ENCODE measurements at places on chromosomes 11 and 22.
A peak's percentile ranks its signal among the peaks of the same experiment; 100 is the strongest.

DNA sequence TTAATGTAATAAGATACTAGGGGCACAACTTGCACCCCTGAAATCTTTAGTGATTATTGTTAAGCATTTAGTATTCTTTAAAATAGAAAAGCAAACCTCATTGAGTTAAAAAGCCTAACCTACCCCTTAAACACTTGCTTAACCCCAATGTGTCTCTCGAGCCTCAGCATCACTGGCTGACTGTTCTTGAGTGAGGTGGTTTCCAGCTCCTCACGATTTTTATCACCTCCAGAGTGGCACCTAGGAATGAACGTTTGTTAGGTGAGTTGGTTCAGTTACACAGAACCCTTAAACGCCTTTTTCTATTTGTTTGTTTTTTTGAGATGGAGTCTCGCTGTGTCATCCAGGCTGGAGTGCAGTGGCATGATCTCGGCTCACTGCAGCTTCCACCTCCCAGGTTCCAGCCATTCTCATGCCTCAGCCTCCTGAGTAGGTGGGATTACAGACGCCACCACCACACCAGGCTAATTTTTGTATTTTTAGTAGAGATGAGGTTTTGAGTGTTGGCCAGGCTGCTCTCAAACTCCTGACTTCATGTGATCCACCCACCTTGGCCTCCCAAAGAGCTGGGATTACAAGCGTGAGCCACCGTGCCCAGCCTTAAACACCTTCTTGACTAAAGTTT, 13.7 kb downstream of the YWHAH start:
- peaks cover 48% of the 10 kb centered on the region for H3K36me3 ChIP-seq
- DNase-seq = no peak

DNA sequence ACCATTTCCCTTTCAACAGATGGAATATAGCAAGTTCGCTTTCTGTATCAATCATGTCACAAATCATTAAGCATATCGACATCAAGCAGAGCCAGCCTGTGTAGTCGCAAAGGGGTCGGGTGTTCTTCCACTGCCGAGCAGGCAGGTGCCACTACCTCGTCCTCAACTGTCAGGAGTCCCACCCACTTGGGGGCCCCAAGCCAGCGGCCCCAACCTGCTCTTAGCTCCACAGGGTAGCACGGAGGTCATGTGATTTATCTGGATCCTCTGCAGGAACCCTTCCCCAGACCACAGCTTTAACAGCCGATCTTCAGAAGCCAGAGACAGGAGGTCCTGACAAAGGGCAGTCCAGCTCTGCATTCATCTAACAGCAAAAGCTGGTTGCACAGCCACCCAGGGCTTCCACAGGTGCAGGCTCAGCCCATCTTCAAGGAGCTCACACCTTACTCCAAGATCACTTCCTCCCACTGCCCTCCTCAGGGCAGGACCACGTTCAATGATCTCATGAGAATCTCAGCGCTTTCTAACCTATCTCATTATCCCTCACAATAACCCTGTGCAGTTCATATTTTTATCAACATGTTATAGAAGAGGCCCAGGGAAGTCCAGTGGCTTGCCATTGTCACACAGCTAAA, 110.2 kb downstream of the TRIM29 start:
- no peak overlapping the region for H3K4me3 ChIP-seq
- no peaks in the 10 kb centered on the region for H3K36me3 ChIP-seq
- no peak for DNase-seq
- H3K27ac ChIP-seq = no peak overlapping the region
- H3K27me3 ChIP-seq = no peaks in the 10 kb centered on the region

DNA sequence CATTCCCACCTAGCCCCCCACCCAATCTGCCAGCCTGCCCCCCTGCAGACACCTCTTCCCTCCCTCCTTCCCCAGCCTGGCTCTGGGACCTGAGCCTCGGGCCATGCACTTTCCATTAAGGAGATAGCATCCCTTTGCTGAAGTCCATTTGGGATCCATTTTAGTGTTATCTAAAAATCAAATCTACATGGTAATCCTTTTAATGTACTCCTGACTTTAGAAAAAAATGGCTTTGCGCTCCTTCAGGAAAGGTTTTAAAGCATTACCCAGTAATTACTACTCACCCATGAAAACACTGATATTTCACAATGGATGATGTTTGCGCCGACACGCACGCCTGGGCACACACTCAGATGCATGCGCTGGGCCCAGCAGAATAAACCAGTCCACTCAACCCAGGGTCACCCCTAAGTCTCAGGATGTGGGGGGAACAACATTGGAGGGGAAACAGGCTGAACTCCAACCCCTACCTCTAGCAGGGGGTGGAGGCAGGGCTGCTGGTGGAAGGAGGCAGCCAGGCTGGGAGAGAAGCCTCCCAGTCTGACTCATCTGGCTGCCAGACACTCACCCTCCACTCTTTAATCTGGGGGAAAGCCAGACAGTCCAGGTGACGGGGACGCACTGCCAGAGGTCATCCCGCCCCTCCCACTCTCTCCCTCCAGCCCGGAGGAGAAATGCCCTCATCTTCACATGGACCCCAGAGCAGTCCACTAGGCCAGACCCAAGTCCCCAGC, 29.8 kb downstream of the LMO1 start:
- no peaks in the 10 kb centered on the region for H3K36me3 ChIP-seq
- DNase-seq = no peak
- no peak overlapping the region for H3K27ac ChIP-seq
- H3K27me3 ChIP-seq = no peaks in the 10 kb centered on the region
- no peak overlapping the region for H3K4me3 ChIP-seq

DNA sequence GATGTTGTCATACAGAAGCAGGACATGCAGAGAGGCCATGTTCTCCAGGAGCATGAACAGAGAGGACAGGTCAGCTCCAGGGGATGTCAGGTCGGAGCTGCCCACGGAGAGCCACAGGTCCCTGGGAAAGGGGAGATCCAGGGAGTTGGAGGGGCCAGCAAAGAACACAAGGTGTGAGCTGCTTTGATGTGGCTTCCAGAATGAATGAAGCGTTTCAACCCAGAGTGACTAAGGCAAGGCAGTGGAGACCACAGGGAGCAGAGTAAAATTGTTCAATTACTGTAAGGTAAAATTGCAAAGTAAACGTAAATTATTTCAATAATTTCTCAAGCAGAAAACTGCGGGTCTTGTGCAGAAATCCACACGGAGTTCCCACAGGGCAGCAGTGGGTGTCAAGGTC, 5.6 kb upstream of the SCGB2A1 start:
- no peak overlapping the region for H3K4me3 ChIP-seq
- H3K36me3 ChIP-seq = no peaks in the 10 kb centered on the region
- H3K27ac ChIP-seq = no peak overlapping the region
- no peak for DNase-seq
- no peaks in the 10 kb centered on the region for H3K4me1 ChIP-seq

- no peak overlapping the region for H3K27ac ChIP-seq
- peak overlapping the region; percentile 21 for H3K4me3 ChIP-seq
- DNase-seq = no peak
- H3K4me1 ChIP-seq = peaks cover 41% of the 10 kb centered on the region
- H3K36me3 ChIP-seq = peaks cover 2% of the 10 kb centered on the region
- peaks cover 73% of the 10 kb centered on the region for H3K27me3 ChIP-seq
Observed at GRCh38 chr11:120244476-120245365, 4.8 kb downstream of the POU2F3 start.

DNA sequence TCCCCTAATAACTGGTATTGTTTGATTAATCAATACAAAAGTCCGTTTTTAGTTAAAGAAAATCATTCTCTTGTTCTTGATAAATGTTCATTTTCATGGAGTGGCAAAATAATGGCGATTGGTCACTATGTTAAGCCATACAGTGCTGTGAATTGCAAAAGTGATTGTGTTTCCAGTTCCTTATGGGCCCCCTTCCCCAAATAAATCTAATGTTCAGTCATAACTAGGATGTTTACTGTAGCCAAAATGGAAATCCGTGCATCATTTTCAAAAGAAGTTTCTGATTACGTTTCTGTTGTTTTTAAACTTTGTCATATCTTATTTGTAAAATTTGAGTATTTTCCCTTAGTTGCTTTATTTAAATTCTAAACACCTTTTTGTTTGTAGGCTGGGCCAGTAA, 845 bp downstream of the RBM7 start:
- peaks cover 32% of the 10 kb centered on the region for H3K36me3 ChIP-seq
- H3K27ac ChIP-seq = peak overlapping the region; percentile 97
- no peak for DNase-seq
- H3K4me1 ChIP-seq = peaks cover 31% of the 10 kb centered on the region
- no peaks in the 10 kb centered on the region for H3K27me3 ChIP-seq
- peak overlapping the region; percentile 90 for H3K4me3 ChIP-seq

- no peak overlapping the region for H3K27ac ChIP-seq
- DNase-seq = no peak
- no peaks in the 10 kb centered on the region for H3K36me3 ChIP-seq
- H3K4me1 ChIP-seq = peaks cover 29% of the 10 kb centered on the region
- peaks cover 5% of the 10 kb centered on the region for H3K27me3 ChIP-seq
Observed at GRCh38 chr22:35634015-35634414, 14.2 kb upstream of the APOL6 start.

GRCh38 chr11:14773755-14774154, 118.3 kb downstream of the CYP2R1 start:
- peak overlapping the region; percentile 11 for H3K27ac ChIP-seq
- no peaks in the 10 kb centered on the region for H3K27me3 ChIP-seq
- no peak overlapping the region for H3K4me3 ChIP-seq
- no peak for DNase-seq

- H3K4me3 ChIP-seq = no peak overlapping the region
- H3K4me1 ChIP-seq = peaks cover 2% of the 10 kb centered on the region
- no peak for DNase-seq
- H3K36me3 ChIP-seq = no peaks in the 10 kb centered on the region
- H3K27ac ChIP-seq = no peak overlapping the region
Observed at GRCh38 chr11:128658502-128658901, 35.4 kb upstream of the FLI1 start.

- DNase-seq = no peak
- H3K27me3 ChIP-seq = no peaks in the 10 kb centered on the region
- H3K4me1 ChIP-seq = no peaks in the 10 kb centered on the region
- H3K27ac ChIP-seq = no peak overlapping the region
Observed at GRCh38 chr22:27997538-27997937, 78.5 kb upstream of the PITPNB start.

- peaks cover 27% of the 10 kb centered on the region for H3K36me3 ChIP-seq
- H3K4me1 ChIP-seq = peaks cover 26% of the 10 kb centered on the region
- no peak overlapping the region for H3K4me3 ChIP-seq
- H3K27me3 ChIP-seq = no peaks in the 10 kb centered on the region
Observed at GRCh38 chr22:20533095-20533878, 25.9 kb downstream of the MED15 start.

DNA sequence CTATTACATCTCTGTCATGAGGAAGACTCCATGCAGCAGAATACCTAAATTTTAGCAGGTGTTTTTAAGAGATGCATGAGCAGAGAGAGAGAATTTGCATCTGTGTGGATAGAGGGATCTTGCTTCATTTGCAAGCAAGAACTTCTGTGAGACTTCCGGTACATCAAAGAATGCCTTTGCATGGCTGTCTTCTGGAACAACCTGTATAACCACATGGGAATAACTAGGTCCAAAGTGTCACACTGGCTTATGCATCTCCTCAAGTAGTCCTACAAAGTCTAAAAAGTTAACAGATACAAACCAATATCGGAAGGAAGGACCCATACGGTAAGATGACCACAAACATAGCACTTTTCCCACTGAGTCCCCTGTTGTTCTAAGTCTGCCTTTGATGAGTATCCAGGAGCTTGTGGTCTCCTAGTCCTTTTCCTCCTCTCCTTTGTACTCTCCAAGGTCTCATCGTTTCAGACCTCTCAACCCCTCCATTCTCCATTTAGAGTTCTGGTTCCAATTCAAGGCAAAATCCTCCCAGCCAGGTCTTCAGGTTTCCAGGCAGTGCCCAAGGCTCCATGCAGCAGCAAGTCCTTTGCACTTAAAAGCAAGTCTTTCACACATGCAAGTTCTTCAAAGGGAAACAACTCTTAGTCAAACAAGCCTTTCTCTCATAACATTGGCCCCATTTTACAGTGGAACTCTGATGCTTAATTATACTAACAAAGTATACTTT, 581.7 kb upstream of the ARHGAP42 start:
- no peaks in the 10 kb centered on the region for H3K4me1 ChIP-seq
- no peaks in the 10 kb centered on the region for H3K36me3 ChIP-seq
- no peak overlapping the region for H3K4me3 ChIP-seq
- DNase-seq = no peak
- no peaks in the 10 kb centered on the region for H3K27me3 ChIP-seq

GRCh38 chr22:40479887-40480538, 109.6 kb downstream of the SGSM3 start:
- H3K4me1 ChIP-seq = peaks cover 23% of the 10 kb centered on the region
- DNase-seq = no peak
- H3K27me3 ChIP-seq = no peaks in the 10 kb centered on the region
- no peak overlapping the region for H3K27ac ChIP-seq
- H3K4me3 ChIP-seq = no peak overlapping the region
- H3K36me3 ChIP-seq = no peaks in the 10 kb centered on the region

DNA sequence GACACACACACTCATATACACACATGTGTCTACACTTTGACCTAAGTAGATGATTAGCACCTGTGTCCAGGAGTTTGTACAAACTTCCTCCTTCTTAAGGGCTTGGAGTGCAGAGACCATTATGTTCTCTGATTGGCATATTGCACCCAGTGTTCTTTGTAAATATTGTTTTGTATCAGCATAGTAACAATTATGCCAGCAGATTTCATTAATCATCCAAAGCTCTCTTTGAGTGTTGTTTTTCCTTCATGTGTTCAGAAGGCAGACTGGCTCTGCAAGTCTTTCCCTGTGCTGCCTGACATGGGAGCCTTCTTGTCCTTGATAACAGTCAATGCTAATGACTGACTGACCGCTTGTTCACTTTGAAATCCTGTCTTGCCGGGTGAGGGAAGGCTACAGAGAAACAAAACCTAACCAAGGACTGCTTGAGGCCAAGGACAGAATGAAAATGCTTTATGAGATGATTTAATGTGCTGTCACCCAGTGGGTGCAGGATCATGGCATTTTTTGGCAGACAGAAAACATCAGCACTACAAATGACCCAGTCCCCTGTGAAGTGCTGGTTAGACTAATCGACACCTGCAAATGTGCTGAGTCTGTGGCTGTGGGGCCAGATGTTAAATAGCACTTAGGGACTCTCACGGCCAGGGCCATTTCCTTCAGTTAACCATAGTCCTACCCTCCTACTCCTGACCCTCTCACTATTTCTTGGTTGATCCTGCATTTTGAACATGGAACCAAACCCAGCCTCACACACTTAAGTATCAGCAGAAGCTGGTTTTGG, 6.6 kb upstream of the BARX2 start:
- H3K27ac ChIP-seq = no peak overlapping the region
- H3K4me1 ChIP-seq = peaks cover 2% of the 10 kb centered on the region
- peaks cover under 1% of the 10 kb centered on the region for H3K36me3 ChIP-seq
- H3K4me3 ChIP-seq = no peak overlapping the region
- no peak for DNase-seq
- peaks cover 79% of the 10 kb centered on the region for H3K27me3 ChIP-seq

- no peak overlapping the region for H3K4me3 ChIP-seq
- no peak overlapping the region for H3K27ac ChIP-seq
- no peaks in the 10 kb centered on the region for H3K36me3 ChIP-seq
Observed at GRCh38 chr22:34105461-34106062, 185.3 kb upstream of the LARGE1 start.

DNA sequence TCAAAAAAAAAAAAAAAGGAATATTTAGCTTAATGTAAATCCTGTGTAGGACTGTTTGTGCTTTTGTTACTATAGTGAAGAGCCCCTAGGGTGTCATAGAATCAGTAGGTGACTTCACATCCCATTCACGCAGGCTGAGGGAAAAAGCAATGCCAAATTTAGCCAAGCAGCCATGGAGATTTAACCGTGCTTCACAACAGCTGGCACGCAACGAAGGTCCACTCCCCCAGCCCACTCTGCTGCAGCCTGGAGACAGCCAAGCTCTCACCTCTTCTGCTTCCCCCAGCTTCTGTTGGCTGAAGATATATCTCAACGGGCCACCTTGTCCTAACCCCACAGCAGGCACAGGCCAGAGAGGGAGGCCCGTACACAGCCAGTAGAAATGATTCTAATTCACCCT, 78.8 kb upstream of the BID start:
- no peak overlapping the region for H3K27ac ChIP-seq
- H3K4me3 ChIP-seq = no peak overlapping the region
- no peaks in the 10 kb centered on the region for H3K36me3 ChIP-seq
- H3K27me3 ChIP-seq = no peaks in the 10 kb centered on the region

All from T-helper 2 cell treated with Interferon-gamma antibody and Interleukin-4, amounts not matched to agents 5 μg/mL and 100 μg/mL, for 36 hours (primary cell).